ENCODE measurements at places on chromosomes 5 and 9.

DNA sequence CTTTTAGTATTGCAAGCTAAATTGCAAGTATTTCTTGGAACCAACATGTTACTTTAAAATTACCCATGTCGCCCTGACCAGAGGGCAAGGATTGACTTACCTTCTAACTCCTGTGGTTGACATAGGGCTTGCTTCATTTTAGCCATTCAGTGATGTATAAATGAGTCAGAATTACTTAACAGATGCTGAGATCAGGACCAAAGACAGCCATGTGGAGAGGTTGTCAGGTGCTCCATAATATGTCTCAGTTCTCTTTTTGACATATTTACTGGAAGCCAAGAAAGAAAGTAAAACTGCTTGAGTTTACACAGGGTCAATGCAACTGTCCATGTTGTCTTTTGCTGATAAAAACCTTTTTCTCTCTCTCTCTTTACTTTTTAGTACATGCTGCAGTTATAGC, 33.2 kb downstream of the F2RL2 start:
- DNase-seq = no peak

DNA sequence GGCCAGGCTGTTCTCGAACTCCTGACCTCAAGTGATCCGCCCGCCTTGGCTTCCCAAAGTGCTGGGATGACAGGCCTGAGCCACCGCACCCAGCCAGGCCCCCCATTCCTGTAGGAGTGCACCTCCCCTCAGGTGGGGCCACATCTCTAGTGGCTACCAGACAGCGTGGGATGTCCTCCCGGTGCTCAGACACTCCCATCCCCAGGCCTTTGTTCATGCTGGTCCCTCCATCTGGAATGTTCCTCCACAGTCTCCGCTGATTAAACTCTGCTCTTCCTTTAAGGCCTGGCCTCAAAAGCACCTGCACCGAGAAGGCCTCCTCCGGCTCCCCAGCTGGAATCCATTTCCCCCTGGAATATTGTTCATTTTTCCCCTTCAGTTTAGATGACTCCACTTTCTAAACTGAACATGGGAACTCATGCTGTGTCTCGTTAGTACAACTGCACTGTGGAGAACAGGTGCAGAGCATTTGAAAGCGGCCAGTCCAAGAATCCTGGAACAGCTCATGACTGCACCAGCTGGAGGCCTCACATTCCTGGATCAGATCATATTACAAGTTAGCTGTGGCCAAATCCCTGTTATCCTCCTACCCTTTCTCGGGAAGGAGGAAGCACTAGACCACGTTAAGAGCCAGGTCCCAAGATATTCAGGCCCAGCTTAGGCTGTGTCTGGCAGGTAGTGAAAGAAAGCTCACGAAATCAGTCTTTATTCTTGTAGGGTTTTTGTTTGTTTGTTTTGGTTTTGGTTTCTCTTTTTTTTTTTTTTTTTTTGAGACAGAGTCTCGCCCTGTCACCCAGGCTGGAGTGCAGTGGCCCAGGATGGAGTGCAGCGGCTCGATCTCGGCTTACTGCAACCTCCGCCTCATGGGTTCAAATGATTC, 10.8 kb upstream of the PRRC2B start:
- DNase-seq = no peak

GRCh38 chr5:14148483-14148882, 5.3 kb downstream of the TRIO start:
- DNase-seq = no peak

GRCh38 chr9:18493451-18493993, 19.6 kb downstream of the ADAMTSL1 start:
- DNase-seq = no peak

DNA sequence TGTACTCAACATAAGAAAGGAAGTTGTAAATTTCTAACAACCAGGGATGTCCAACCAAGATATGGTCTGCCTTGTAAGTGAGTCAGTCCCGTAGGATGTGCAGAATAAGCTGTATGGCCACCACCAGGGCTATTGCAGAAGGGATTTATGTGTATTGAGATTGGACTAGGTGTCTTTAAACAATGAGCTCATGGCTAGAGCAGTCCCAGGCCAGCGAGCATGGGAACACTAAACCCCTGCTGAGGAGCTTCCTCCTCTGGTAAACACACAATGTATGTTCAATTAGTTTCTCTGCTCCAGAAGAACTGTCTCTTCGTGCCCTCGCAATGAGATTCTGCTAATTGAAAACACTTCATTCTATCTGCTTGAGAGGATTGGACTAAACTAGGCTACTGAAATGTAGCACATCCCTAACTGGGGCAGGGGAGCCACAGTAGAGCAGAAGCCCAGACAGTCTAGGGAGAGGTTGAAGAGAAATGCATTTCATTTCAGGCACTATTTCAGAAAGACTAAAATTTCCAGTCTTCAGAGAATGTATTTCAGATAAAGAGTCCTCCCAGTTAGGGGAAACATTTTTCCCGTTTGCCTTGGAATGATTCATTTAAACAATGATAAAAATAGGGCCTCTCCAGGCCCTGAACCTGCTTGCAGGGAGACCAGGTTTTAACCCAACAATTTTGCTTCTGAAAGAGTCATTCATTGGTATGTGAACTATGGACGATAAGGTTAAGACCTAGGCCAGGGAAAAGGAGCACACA, 154.7 kb downstream of the FAM114A2 start:
- DNase-seq = no peak

GRCh38 chr5:168528521-168529373, at the start of gene FBLL1:
Gene FBLL1, plus strand, starts transcription at chr5:168529305. Its CDS starts 200 bp downstream, at chr5:168529505.
- DNase-seq = peak; percentile 44

DNA sequence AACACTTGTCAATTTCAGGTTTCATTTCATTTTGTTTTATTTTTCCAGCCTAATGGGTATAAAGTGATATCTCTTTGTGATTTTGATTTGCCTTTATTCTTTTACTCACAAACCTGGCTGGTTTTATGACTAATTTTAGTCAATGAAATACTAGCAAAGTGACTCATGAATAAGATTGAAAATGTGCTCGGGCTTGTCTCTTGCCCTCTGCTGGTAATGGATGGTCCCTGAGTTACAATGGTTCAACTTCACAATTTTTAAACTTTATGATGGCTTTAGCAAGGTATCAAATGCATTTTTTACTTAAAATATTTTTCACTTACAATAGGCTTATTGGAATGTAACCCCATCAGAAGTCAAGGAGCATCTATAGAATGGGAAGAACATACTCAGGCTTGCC, 431.4 kb upstream of the CCNG1 start:
- DNase-seq = no peak

- DNase-seq = no peak
Observed at GRCh38 chr5:110572729-110573128, 153.7 kb downstream of the TMEM232 start.

- no peak for DNase-seq
Observed at GRCh38 chr5:129906177-129906887, 2.1 kb downstream of the CHSY3 start.

GRCh38 chr9:21682381-21682780, 120.1 kb upstream of the MTAP start:
- DNase-seq = no peak

DNA sequence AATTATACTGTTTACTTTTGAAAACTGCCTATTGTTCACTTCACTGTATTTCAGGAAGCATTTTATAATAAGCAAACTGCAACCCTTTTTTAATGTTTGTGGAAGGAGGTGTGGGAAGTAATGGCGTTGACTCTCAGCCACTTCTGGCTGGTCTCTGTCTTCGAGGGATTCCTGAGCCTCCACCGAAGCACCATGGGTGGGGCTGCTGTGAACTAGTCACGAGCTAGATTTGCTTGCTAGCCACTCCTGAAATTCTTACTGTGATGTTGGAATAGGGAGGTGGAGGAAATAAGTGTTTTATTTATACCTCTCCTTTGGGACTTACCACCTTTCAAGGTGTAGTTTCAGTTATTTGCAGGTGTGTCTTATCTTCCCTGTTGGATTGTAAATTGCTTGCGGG, 26.8 kb downstream of the PIP5K1B start:
- DNase-seq = no peak

- DNase-seq = no peak
Observed at GRCh38 chr5:68332556-68332955, 117.0 kb downstream of the PIK3R1 start.

GRCh38 chr5:150001660-150002486, 1.3 kb downstream of the HMGXB3 start:
- peak; percentile 71 for DNase-seq

GRCh38 chr5:82403026-82403425, 124.9 kb upstream of the RPS23 start:
- DNase-seq = no peak

DNA sequence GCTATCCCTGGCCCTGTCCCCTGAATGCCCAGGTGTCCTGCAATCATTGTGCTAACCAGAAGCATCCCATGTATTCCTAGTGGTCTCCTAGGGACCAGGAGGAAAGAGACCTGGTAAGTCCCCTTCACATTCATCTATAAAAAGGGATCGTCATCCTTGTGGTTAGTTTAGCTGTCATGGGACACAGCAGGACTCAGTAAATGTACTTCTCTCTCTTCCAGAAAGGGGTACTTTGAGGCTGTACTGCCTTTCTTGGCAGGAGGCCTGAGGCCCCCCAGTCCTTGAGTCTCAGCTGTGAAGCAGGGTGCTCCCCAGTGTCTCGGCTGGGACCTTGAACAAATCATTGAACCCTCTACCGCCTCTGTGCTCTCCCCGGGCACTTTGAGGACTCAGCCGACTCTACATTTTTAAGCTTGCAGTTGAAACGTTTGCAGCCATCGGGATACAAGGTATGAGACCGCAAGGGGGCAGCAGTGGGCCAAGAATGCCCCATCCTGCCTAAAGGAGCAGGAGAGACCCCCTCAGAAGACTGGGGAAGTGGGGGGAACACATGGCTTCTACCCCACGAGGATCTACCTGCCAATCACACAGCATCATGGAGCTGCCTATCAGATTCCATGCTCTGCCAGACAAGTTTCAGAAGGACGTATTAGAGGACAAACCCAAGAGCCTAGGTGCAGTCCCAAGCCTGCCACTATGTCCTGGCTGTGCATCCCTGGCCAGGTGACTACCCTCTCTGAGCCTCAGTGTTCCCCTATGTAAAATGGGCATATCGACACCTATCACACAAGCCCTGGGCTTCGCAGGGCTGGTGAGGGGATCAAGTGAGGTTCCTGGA, 2.4 kb upstream of the PHYKPL start:
- DNase-seq = peak; percentile 85

- DNase-seq = no peak
Observed at GRCh38 chr5:131322926-131323325, 59.1 kb downstream of the CDC42SE2 start.

DNA sequence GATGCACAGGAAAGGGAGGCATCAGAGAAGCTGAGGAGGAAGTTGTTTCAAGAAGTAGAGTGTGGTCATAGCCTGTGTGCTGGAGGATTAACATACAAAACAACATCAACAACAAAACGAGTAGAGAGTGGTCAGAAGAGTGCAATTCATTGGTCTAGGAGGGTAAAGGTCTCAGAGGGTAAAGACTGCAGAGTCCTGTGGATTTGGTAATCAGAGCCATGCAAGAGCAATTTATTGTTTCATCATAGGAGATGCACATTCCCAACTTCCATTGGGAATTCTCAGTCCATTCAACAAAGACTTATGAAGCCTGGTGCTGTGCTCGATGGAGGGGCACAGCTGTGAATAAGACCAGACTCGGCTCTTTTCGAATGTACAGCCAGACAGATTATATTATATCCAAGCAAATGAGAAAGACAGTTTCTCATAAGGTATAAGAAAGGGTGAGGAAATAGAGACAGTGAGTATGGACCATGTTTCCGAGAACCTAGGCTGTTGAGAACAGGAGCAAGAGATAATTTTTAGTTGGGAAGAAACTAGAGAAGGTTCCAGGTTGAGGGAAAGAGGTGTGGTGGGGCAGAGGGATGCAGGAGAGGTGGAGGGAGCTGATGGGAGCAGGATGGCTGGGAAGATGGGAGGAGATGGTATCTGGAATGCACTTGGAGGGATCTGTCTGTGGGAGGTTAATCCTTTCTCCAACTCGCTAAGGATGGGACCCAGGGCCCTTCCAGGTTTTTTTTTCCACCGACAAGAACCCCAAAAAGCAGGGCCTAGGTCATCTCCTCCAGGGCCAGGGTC, 7.9 kb upstream of the MYORG start:
- no peak for DNase-seq

GRCh38 chr5:86542532-86542931, 75.2 kb upstream of the COX7C start:
- DNase-seq = no peak

DNA sequence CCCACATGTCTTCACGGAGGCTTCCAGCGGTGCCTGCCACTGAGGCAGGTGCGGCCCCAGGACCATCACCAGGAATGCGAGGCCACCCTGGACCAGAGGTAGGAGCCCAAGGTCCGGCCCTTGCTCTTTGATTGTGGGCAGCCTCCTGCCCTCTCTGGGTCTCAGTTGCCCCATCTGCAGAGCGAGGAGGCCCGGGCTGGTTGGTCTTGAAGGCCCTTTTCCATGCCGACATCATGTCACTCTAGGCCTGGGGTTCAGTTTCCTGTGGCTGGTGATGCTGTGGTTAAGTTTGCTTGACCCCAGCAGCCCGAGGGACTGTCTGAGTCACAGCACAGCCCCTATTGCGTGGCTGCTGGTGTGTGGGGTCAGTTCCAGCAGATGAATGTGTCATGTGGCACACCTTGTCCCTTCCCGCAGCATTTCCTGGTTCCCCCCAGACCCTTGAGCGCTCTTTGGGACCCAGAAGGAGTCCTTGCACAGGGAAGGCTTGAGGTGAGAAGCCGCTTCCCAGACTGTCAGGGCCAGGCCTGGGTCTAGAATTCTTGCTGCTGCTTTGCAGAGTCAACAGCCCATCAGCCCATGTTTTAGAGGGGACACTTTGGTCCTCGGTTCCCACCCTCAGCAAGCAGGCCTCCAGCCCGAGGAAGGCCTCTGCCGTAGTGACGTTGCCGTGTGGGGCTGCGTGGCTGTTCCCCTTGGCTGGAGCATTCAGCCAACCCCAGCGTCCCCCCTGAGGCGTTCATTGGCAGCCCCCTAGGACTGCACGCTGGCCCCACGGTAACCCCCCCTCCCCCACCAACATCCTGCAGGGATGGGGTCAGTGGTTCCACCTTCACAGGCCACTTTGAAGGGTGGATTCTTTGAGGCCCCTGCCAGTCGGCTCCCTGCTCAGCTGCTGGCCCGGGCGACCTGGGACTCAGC, 31.0 kb upstream of the HMCN2 start:
- DNase-seq = no peak

DNA sequence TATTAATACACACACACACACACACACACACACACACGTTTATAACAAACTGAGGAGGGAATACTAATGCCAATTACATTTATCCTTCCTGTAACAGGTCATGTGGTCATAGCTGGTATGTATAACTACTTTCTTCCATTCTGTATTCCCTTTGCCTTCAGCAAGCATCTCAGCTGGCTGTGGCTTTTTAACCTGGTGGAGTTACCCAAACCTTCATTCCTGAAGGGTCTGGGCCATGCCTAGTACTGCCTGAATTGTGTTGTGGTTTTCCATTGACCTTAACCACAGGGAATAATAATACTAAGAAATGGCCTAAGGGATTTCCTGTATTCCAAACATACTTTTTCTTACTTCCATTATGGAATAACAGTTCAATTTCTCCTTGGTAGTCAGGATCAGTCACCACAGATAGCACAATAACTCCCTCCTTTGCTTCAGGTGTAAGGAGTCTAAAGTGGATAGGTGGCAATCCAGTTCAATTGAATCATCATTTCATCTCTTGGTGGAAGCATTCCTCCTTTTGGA, 222.2 kb upstream of the MEF2C start:
- no peak for DNase-seq

GRCh38 chr5:87413343-87413645, 564 bp upstream of the CCNH start:
- DNase-seq = no peak

- no peak for DNase-seq
Observed at GRCh38 chr5:42390115-42390514, 33.1 kb upstream of the GHR start.

GRCh38 chr9:71984831-71985281, 73.4 kb downstream of the C9orf85 start:
- DNase-seq = no peak

All from activated T-cell treated with anti-CD3 and anti-CD28 coated beads, Interleukin-2, amount 50 U/mL, for 72 hours (primary cell).